ENCODE measurements at places on chromosomes 2 and 18.
A peak's percentile ranks its signal among the peaks of the same experiment; 100 is the strongest.

GRCh38 chr2:200275295-200276013 is 31.0 kb upstream of the SPATS2L start:
- no peak for DNase-seq

- DNase-seq = no peak
Measured at GRCh38 chr2:170394641-170395387, 216.9 kb downstream of the MYO3B start.

DNA sequence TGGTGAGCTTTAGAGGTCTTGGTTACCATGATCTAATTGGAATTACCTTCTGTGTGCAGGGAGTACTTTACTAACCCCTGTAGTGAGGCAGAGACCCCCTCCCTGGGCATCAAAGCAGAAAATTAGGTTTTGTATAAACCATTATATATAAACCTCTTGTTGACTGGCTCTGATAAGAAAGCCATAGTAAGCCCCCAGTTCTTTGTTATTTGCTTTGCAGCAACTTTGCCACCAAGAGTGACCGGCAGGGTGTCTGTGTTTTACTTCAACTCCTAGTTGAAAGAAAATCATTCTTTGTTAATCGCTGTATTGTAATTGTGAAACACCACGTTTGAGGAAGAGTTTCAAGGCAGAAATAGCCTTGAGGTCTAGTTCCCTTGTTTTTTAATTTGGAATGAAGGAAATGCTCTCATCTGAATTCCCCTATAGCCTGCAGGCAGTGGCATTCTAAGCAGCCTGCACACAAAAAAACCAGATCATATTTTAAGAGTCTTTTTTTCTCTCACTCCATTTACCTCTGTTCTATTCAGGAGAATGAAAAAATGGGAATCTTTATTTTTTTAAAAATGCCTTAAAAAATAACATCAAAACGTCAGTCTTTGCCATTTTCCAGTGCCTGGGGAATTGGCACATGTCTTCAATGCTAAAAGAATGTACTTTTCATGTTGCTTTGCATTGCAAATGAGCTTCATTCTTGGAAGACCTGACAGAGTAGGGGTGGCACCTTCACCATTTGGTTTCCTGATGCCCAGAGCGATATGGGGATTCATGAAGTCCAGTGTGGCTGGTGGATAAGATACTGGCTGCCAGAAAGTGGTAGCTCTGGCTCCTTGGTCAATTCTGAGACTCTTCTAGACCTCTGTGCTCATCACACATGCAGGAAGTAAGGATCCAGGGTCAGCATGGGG is 338.1 kb downstream of the SLC4A3 start:
- DNase-seq = no peak

GRCh38 chr2:203689426-203690116 is 16.9 kb upstream of the CD28 start:
- DNase-seq = no peak

DNA sequence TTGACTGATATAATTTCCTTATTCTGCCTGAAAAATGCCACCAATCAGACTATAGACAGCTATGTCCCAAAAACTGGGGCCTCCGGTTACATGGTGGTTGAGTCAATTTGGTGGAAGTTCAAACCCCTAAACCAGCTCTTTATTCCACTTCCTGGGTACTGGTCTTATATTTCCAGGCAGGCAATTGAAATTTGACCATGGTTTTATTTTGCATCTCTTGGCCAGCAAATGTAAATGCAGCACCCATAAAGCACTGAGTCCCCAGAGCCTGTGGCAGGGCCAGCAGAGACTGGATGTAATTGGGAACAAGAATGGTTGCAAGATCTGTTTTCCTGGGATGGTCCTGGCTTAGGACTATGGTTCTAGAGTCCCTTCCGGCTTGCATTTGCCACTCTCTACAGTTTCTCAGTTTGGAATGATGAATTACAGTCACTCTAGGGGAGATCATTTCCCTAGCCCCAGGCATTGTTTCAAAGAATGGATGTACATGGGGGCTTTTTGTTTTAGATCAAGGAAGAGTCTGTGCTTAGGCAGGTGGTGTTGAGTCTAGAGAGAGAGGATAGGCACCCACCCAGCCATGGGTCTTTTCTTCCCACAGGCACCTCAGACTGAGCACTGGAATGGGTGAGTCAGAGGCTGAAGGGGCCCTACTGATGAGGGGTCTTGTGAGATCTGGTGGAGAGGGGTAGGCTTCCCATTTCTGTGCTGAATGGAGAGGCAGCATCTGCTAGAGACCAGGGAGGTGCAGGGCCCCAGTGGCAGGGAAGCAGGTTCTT is 108.4 kb upstream of the CDC42EP3 start:
- DNase-seq = no peak

DNA sequence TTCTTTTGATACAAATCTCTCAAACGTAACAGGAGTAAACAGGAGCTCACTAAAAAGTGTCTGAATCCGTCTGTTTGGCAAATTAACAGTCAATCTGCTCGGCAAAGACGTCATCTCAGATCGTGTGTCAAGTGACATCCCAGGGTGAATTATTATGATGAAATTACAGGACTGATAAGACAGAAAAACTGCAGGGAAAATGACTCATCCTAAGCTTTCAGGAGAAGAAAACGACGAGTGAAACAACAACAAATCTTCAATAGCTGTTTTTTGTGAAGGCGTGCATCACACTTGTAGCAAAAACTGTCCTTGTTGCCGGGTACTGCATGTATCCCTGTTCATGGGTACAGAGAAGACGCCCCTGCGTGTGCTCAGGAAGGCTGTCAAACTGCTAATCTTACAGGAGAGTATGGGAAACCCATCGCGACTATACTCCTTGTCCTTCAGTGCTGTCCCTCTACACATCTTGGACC is 24.9 kb downstream of the EPB41L3 start:
- DNase-seq = no peak

GRCh38 chr2:51028829-51029228 is 3.1 kb downstream of the NRXN1 start:
- DNase-seq = no peak

DNA sequence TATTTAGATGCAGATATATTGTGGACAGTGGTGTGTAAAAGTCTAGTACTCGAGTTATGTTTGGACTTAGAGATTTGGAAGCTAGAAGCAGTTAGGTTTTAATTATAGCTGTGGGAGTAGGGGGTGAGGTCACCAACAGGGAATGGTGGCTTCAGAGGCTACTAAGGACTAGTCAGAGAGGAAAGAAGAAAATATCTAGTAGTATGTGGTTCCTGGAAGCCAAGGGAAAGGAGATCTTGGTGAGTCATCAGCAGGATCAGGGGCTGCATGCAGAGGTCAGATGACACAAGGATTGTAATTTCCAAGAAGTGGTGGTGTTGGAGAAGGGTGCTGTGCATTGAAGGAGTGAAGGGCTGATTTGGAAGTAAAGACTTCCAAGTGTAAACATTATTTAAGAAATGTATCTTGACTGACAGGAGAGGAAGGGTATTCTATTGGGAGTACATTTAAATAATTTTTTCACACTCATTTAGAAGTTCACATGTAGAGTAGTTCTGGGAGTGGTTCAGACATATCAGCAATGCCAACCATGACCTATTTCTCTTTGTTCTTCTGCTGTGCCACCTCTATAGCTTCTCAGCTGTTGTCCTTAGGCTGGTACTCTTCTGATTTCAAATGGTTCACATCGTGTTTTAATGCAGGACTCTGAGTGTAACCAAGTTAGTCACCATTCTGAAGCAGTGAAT is 59.1 kb downstream of the ACSL3 start:
- no peak for DNase-seq

DNA sequence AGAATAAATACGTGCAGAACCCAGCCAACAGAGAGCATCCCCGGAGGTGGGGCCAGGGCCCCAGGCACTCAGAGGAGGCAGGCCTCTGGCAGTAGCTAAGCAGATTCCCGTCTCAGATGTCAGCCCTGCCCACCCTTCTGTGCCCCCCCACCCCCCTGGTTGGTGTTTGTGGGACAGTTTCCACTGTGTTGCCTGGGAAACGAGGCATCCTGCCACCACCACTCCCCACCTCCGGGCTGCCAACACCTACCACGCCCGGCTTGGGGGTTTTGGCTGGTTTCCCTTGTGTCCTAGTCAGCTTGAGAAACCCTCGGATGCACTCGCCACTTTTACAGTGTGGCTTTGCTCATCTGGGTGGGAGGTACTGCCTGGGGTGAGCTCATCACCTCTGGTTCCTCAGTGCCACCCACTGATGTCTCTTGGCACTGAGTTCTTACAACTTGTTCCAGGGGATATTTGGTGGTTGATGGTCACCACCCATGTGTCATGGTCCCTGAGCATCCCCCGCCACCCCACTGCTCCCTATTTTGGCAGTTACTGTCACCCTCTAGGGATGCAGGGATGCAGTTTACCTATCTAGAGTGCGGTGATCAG is 72.4 kb upstream of the YWHAQ start:
- peak; percentile 93 for DNase-seq

DNA sequence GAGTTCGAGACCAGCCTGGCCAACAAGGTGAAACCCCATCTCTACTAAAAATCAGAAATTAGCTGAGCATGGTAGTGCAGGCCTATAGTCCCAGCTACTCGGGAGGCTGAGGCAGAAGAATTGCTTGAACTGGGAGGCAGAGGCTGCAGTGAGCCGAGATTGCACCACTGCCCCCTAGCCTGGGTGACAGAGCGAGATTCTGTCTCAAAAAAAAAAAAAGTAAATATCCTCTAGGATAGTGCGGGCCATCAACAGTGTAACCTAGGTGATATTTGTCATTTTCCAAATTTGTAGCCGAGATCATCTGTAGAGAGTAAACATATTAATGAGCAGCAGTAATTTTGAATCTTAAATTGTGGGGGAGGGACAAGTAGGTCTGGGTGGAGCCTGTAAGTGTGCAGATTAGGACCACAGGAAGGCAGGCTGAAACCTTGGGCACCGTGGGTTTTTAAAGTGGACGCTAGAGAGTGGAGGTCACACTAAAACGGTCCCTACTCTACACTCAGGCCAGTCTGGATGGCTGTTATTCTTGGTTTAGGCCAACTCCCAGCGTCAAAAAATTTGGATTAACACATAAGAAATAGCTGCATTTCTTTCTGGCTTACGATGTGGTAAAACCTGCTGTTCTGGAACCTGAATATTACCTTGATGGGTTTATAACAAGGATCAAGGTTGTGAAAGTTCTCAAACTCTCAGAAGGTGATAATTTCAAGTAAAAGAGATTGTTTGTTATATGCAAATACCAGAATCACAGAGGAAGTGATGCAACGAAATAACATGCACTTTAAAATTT is 22.7 kb upstream of the TET3 start:
- no peak for DNase-seq

GRCh38 chr18:57542126-57542525 is 44.4 kb downstream of the FECH start:
- no peak for DNase-seq

GRCh38 chr2:98912221-98912851 is 23.7 kb downstream of the CRACDL start:
- no peak for DNase-seq

DNA sequence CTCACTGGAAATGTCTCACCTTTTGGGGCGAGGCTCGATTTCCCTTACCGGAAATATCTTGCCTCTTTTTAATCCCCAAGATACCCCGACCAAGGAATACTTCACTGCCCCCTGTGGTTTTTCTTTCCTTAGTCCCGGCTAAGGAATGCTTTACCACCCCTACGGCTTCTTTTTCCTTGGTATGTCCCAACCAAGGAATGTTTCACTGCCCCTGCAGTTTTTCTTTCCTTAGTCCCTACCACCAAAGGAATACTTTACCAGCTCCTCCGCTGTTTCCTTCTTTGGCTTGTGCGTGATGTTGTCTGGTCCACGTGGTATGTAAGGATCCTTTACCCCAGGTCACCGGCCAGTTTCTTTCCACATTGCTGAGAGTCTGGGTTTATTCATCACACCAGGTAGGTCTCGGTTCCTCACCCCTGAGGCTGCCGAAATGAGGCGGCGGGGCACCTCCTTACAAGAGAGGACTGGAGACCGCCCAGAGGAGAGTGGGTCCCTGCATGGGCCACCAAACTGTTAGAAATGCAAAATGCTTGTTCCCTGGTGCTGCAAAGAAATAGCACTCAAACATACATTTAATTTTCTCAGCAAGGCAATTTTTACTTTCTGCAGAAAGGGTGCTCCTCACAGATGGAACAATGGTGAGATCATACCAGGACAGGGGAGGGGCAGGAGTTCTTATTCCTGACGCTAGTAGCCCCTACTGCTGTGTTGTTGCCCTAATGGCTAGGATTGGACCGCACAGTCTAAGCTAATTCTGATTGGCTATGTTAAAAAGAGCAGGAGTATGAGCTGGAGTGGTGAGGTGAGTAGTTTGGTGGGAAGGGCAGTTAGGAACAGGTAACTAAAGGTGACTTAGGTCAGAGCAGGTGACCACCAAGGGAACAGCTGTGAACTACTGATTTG is 33.4 kb upstream of the CLASP1 start:
- DNase-seq = no peak

GRCh38 chr2:237931205-237931721 is 35.6 kb upstream of the UBE2F start:
- no peak for DNase-seq

GRCh38 chr2:12855508-12855907 is 138.8 kb downstream of the TRIB2 start:
- DNase-seq = no peak

DNA sequence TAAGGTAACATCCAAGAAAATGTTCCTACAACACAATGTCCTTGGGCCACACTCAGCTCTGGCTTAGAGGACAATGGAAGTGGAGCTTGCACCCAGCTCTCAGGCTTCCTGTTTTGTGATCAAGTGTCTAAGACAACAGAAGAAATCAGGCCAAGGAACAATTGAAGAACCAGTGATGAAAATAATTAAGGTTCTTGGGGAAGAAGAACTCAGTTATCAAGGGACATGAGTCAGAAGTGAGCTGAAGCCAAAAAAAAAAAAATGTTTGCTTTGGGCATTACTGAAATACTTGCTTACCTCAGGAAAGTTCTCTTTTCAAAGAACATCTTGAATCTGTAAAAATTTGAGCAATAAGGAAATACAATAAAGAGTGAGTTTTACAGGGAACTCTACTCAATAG is 299.0 kb downstream of the FBXO15 start:
- no peak for DNase-seq

GRCh38 chr2:226078666-226079065 is 679.2 kb downstream of the NYAP2 start:
- no peak for DNase-seq

GRCh38 chr18:41269294-41269693 is 685.7 kb upstream of the PIK3C3 start:
- no peak for DNase-seq

GRCh38 chr2:199460101-199460671 is 2.4 kb upstream of the SATB2 start:
- no peak for DNase-seq

DNA sequence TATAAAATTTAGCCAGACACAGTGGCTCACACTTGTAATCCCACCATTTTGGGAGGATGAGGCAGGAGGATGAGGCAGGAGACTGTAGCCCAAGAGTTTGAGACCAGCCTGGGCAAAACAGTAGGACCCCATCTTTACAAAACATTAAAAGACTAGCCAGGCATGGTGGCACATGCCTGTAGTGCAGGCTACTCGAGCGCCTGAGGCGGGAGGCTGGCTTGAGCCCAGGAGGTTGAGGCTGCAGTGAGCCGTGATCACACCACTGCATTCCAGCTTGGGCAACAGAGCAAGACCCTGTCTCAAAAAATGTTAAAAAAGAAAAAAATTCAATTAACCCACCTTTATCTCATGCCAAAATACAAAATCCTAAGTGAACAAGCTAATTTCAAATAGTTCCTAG is 4.0 kb downstream of the REV1 start:
- DNase-seq = no peak

All from stimulated activated CD8-positive, alpha-beta memory T cell treated with anti-CD3 and anti-CD28 coated beads, Interleukin-7, amount 100 ng/mL, for 48 hours (primary cell).